Ovary (tissue), 10 donors: ENCODE measurements at places on chromosomes 13 and 19. TPM values are rescaled to one million over a fixed set of nuclear protein-coding genes. Genes with fewer than 3 reads are reported as not detected.

- no peak overlapping the region for H3K4me3 ChIP-seq
- no peaks in the 10 kb centered on the region for H3K27me3 ChIP-seq
- DNase-seq, result no peak
- H3K27ac ChIP-seq, result no peak overlapping the region
These were observed 10.8 kb downstream of the XPO4 start for GRCh38 chr13:20891768-20892167.

GRCh38 chr19:7450243-7451223, 38.3 kb downstream of the PEX11G start:
- no peaks in the 10 kb centered on the region for H3K4me1 ChIP-seq
- no peak overlapping the region for H3K4me3 ChIP-seq
- H3K27ac ChIP-seq, result no peak overlapping the region
- H3K27me3 ChIP-seq, result no peaks in the 10 kb centered on the region
- no peak for DNase-seq

GRCh38 chr13:21875116-21875515, 204.2 kb downstream of the FGF9 start:
- no peaks in the 10 kb centered on the region for H3K27me3 ChIP-seq
- peaks cover 3% of the 10 kb centered on the region for H3K4me1 ChIP-seq
- no peak overlapping the region for H3K4me3 ChIP-seq
- no peaks in the 10 kb centered on the region for H3K36me3 ChIP-seq
- no peak for DNase-seq

Gene SHISA7
- total RNA-seq, result not detected

Gene GPR4
- 0.69 TPM for total RNA-seq
